ENCODE measurements at places on chromosomes 13 and 19.

GRCh38 chr13:71863254-71863865 is 3.6 kb downstream of the DACH1 start:
- DNase-seq: no peak

GRCh38 chr13:70729369-70729768 is 621.1 kb upstream of the KLHL1 start:
- no peak for DNase-seq

DNA sequence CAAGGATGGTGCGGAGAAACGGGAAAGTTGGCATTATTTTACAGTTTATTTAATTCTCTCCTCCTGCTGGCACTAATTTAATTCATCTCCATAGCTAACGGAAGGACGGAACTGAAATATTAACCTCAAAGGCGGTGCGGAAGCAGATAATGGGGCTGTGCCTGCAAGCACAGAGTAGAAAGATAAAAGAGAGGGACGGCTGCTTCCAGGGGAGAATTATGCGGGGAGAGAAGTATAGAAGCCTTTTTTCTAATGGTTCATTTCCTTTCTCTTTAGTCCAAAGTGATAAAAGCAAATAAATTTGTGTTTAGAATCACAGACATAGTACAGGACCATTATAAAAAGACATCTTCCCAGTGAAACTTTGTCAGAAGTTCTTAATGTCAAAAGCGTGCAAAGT is 34.5 kb upstream of the UQCRFS1 start:
- no peak for DNase-seq

DNA sequence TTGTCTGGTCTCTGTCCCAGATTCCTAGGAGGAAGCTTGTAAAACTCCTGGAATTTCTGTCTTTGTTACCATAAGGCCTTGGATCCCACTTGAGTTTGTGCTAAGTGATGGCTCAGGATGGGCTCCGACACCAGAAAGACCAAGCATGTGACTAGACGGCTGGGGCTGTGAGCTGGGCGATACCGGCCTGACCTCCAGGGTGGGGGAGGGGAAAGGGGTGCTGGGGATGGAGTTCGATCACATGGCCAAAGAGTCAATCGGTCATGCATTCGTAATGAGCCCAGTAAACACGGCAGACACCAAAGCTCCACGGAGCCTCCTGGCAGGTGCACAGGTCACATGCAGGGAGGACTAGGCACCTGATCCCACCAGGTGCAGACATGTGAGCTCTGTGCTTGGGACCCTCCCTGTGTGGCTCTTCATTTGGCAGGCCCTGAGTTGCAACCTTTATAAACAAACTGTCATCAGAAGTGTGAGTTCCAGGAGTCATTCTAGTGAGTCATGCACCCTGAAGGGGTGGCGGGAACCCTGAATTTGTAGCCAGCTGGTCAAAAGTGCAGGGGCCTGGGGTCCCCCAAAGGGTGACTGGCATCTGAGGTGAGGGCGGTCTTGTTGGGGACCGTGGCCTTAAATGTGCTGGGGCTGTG is 27.1 kb downstream of the ELAVL1 start:
- no peak for DNase-seq

DNA sequence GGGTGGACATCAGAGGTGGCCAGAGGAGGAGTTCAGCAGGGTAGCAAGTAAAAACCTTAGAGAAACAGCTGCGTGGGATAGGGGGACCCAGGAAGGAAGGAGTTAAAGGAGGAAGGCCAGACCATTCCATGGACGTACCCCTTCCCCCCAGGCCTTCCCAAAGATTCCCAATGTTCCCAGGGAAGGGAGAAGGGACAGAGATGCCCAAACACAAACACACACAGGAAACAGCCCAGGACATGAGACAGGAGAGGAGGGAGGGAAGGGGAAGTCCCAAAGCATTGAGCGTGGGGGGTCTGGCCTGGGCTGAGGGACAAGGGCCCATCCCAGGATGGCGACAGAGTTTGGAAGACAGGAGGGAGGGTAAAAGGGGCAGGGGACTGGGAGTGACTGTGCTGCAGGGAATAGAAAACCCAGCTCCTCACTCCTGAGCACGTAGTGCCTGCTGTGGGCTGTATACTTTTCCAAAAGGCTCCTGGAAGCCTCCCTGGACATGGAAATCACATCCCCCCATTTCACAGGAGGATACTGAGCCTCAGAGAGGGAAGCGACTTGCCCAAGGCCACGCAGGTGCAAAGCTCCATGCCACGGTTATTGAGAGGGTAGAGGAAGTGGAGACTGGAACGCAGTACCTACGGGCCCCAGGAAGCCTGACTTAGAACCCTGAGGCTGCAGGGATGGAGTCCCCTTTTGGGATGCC is 1.1 kb downstream of the SYDE1 start:
- DNase-seq: peak; percentile 65

- no peak for DNase-seq
Observed at GRCh38 chr13:95492044-95492801, 60.3 kb upstream of the CLDN10 start.

DNA sequence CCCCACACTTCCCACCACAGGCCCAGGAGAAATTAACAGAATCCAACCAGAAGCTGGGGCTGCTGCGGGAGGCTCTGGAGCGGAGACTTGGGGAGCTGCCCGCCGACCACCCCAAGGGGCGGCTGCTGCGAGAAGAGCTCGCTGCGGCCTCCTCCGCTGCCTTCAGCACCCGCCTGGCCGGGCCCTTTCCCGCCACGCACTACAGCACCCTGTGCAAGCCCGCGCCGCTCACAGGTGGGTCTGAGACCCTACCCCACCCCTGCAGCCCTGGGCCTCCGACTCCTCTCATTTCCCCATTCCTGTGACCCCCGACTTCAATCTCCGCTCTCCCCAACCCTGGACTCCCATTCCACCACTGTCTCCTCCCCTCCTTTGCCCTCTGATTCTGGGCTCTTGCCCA is 17.8 kb downstream of the PKN1 start:
- no peak for DNase-seq

- no peak for DNase-seq
Observed at GRCh38 chr13:51804295-51805172, 571 bp upstream of the DHRS12 start.

- peak; percentile 71 for DNase-seq
Observed at GRCh38 chr19:3606690-3607289, at the start of gene TBXA2R. Gene TBXA2R, minus strand, starts transcription at chr19:3606875. Its CDS starts 6,241 bp downstream, at chr19:3600634.

DNA sequence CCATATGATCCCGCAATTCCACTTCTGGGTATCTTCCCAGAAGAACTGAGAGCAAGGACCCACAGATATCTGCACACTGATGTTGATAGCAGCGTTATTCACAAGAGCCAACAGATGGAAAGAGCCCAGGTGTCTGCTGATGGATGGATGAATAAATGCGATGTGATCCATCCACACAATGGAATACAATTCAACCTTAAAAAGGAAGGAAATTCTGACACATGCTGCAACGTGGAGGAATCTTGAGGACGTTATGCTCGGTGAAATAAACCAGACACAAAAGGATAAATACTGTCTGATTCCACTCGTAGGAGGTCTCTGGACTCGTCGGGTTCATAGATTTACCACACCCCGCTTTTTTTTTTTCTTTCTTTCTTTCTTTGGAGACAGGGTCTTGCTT is 21.8 kb downstream of the ARHGEF18 start:
- DNase-seq: no peak

DNA sequence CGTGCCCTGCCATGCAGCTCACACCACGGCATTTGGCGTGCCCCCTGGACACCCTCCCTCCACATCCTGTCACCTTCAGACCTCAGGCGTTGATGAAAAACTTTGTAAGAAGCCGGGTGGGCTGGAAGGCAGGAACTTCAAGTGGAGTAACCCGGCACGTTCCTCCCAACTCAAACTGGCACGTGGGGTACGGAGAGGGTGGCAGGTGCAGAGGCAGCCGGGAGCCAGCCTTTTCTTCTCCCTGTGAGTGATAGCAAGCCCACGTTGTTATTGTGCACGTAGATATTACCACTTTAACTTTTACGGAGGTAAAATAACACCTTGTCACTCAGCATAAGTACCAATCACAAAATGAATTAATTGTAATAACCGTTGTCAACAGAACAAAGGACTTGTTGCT is 198.0 kb downstream of the ZNF536 start:
- no peak for DNase-seq

- peak; percentile 61 for DNase-seq
Observed at GRCh38 chr19:45177817-45178261, at the start of gene TRAPPC6A. Gene TRAPPC6A, minus strand, starts transcription at chr19:45178237. Its CDS starts 19 bp downstream, at chr19:45178218.

- peak; percentile 69 for DNase-seq
Observed at GRCh38 chr19:48997972-48998371, 4.3 kb downstream of the RUVBL2 start.

DNA sequence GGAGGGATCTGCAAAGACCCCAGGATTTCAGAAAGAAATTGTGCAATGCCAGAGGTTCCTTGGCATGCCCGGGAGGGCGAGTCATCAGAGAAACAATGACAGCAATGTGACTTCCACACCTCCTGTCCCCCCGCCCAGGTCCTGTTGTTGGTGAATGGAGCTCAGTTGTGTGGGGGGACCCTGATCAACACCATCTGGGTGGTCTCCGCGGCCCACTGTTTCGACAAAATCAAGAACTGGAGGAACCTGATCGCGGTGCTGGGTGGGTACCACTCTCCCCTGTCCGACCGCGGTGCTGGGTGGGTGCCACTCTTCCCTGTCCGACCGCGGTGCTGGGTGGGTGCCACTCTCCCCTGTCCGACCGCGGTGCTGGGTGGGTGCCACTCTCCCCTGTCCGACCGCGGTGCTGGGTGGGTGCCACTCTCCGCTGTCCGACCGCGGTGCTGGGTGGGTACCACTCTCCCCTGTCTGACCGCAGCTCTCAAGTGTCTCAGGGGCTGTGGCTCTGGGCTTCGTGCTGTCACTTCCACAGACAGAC is 5.2 kb upstream of the F10 start:
- DNase-seq: peak; percentile 30

DNA sequence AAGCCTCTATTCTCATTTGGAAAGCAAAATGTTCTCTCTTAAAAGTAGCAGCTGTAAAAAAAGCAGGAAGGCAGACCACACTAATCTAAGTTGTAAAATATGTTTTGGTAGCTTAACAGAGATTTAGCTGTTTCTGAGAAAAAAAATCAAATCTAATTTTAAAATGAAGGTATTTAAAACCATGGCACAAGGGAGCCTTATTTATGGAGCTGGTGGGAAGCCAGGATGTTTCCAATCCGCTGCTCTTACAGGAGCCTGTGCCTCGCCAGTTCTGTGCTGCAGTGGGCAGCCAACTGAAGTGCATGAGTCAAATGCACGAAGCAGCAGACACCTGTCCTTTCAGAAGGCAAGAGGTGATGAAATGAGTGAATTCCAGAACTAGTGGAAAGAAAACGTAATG is 28.2 kb downstream of the GPC6 start:
- DNase-seq: no peak

- DNase-seq: no peak
Observed at GRCh38 chr19:35352177-35352447, 4.4 kb downstream of the FFAR1 start.

GRCh38 chr19:44745341-44745831 is 3.1 kb upstream of the BCL3 start:
- DNase-seq: peak; percentile 84

GRCh38 chr13:48402325-48402932 is 10.5 kb downstream of the LPAR6 start:
- DNase-seq: no peak

- no peak for DNase-seq
Observed at GRCh38 chr13:72889495-72889894, 107.6 kb downstream of the PIBF1 start.

- DNase-seq: peak; percentile 44
Observed at GRCh38 chr19:18321734-18322102, 1.2 kb downstream of the LSM4 start.

DNA sequence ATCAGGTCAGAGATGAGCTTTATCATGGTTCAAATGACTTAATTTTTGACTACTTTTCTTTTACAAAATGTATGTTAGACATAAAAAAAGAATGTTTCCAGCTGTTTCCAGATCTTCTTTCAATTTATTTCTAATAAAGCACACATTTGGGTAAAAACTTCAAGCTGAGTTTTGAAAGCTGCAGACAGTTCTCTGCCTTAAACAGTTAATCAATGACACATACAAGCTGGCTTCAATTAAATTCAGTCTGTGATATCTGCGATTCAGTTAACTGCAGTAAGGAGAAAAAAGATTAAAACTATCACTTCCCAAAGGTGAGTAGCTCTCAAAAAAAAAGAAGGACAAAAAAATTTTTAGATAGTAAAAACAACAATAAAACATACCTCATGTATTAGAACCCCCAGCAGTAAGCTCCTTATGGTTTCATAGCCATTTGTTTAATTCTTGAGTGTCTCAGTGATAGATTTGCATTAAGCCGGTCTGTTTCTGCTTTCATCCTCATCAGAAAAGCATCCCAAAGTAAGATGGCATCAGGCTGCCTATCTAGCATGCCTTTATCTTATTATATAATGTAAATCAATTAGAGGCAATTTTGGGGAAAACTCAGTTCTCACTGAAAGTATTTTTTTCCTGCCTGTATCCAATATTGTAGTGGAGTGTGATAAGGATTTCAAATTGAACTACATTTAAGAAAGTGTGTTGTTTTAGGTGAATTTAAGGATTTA is 81.8 kb upstream of the STARD13 start:
- no peak for DNase-seq

- DNase-seq: no peak
Observed at GRCh38 chr13:40208517-40208916, 457.9 kb downstream of the FOXO1 start.

DNA sequence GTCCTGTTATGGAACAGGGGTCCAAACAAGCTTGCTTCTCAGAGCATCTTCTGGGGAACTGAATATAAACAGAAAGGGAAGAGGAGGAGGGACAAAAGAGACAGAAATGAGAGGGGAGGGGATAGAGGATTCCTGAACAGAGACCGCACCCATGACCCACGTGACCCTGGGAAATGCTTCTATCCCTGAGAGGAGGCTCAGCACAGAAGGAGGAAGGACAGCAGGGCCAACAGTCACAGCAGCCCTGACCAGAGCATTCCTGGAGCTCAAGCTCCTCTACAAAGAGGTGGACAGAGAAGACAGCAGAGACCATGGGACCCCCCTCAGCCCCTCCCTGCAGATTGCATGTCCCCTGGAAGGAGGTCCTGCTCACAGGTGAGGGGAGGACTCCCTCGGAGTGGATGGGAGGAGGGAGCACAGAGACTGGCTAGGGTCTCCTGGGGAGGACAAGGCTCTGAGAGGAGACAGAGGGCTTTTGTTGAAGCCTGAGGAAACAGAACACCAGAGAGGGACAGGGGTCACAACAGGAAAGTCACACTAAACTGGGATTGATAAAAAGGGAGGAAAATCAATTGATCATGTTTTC is at the start of gene CEACAM6:
CEACAM6 (plus strand) TSS at position 203 of the 586 bp plus-strand sequence; CDS start at position 312, 109 bp downstream.
- no peak for DNase-seq

- no peak for DNase-seq
Observed at GRCh38 chr13:32824061-32824460, 192.2 kb upstream of the KL start.

- DNase-seq: no peak
Observed at GRCh38 chr19:13975870-13976269, 23.6 kb downstream of the DCAF15 start.
